ENCODE measurements at places on chromosomes 1 and 21.
A peak's percentile ranks its signal among the peaks of the same experiment; 100 is the strongest.

DNA sequence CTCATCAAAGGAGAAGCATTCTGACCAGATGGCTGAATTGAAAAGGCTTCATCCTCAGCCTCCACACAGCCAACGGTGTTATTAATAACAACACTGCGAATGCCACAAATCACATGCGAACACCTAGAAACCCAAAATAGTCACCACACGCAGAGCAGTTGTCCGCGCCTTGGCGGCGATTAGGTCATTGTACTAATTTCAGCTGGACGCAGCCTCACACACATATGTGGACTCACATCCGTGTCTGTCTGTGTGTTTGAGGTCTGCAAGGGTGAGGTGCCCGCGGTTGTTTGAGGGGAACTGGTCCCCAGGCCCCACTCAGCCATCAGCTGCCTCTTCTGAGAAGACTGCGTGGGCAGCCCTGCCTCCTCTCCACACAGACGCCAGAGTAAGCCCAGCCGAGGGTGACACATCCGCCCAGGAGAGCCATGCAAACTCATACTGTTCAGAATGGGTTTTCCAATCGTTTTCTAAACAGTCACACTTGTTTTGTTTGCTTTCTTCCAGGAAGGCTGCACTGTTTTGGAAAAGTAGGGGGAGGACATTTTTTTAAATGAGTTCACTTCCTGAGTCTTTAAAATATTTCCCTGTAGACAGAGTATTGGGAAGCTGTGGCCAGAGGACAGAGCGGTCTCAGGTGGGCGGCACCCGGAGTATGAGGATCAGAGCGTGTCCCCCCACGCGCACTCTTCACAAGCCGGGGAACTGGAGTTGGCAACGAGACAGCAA is 53.4 kb downstream of the TOMM20 start:
- DNase-seq = peak; percentile 73

DNA sequence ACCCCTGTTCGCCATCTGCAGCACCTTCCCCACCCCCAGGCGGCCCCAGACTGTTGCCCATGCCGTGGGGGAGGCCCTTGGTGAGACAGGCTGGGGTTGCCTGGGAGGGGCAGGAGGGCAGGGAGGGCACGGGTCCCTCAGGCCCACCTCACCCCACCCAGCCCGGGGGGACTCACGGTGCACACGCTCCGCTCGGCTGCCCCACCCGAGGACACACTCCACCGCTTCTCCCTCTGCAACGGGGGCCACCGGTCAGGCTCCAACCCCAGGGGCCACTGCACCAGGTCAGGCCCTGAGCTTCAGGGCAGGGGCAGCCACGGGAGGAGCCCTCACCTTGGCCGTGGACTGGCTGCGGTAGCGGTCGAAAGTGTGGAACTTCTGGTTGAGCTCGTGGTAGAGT is 24.0 kb upstream of the COL16A1 start:
- DNase-seq = no peak

- no peak for DNase-seq
Observed at GRCh38 chr1:223727541-223727940, 15.2 kb downstream of the CAPN2 start.

- no peak for DNase-seq
Observed at GRCh38 chr1:177306019-177306415, 135.3 kb downstream of the BRINP2 start.

DNA sequence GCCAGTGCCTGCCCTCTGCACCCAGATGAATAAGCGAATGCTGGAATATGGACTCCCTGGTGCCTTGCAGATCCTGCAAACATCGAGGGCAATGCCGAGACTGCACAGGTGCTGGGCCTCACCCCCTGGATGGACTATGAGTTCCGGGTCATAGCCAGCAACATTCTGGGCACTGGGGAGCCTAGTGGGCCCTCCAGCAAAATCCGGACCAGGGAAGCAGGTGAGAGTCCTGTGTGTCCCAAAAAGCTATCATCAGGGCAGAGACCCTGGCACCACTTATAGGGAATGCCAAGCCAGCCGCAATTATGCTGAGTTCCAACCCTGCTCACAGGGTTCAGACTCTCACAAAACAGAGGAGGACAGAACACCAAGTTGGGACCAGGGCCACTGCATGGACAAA is 17.2 kb downstream of the TMEM81 start:
- no peak for DNase-seq

DNA sequence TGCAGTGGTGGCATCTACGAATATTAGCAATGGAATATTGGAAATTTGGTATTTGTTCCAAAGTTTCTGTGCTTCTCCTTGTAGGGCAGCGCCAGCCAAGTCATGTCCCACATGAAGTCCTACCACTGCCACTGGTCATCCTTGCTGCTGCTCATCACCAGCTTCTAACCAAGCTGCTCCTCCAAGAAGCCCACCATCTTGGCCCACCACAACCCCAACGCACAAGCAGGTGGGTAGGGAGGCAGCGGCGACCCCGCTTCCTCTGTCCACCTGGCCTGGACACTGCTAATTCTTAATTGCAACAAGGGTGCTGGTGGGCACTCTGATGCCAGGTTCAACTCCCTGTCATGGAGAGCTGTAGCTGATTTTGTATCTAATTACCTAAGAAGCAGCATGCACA is 291.2 kb upstream of the LYPLAL1 start:
- no peak for DNase-seq

- no peak for DNase-seq
Observed at GRCh38 chr1:183089025-183089639, 65.9 kb downstream of the LAMC1 start.

DNA sequence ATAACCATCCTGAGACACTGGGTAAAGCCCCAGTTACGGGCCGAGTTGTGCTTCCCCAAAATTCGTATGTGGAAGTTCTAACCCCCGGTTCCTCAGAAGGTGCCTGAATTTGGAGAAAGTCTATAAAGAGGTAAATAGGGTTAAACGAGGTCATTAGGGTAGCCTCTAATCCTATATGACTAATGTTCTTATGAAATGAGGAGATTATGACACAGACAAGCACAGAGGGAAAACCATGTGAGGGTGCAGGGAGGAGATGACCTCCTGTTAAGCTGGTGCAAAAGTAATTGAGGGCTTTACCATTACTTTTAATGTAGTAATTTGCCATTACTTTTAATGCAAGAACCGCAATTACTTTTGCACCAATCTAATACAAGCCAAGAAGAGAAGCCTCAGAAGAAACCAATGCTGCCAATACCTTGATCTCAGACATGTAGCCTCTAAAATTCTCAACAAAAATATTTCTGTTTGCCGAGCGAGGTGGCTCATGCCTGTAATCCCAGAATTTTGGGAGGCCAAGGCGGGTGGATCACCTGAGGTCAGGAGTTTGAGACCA is 260.8 kb downstream of the GPATCH2 start:
- DNase-seq = no peak

DNA sequence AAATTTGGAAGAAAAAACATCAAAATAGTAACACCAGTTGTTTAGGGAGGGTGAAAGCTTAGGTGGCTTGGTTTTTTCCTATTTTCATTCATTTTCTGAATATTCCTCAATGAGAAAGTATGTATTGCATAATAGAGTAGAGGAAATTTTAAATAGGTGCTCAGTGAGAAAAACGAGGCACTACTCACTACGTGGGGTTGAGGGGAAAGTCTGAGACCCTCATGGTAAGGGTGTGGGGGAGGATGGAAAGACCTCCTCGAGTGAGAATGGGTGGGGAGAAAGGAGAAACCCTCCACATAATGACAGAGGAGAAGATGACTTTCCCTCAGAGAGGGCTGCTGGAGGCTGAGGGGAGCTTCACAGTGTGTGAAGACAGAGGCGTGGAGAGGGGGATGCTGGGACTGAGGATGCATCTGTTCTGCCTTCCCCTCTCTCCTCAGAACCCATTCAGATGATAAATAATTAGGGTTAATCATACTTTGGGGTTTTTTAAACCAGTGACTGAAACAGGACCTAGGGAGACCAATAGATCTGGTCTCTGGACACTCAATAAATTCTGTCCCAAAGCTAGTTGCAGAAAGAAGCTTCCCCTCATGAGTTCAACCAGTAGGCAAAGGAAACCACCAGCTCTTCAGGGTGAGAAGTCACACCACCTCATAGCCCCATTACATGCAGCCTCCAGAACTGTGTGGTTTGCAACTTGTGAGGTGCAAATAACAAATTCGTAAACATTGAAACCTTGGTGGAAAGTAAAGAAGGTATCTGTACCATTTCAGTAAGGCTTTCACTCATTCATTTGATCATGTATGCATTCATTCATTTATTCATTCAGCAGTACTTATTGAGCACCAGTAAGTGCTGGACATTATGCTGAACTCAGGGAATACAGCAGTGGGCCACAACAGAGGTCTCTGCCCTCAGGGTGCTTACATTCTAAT is 17.1 kb downstream of the SLAMF7 start:
- DNase-seq = no peak

DNA sequence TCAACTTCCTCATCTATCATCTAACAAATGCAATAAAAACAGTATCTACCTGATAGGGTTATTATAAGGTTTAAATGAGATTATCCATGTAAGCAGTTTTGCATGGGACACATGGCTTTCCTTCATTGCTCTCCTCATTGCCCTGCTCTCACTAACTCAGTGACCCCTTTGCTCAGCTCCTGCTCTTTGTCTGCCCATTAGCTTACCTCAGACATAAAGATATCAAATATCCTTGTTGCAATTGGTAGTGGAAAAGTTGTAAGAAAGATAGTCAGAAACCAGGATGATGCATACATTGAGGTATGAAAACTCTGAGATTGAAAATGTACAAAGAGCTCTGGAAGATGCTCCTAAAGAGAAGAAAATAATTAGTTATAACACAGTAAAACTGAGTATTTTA is 89.8 kb downstream of the EVI5 start:
- DNase-seq = no peak

DNA sequence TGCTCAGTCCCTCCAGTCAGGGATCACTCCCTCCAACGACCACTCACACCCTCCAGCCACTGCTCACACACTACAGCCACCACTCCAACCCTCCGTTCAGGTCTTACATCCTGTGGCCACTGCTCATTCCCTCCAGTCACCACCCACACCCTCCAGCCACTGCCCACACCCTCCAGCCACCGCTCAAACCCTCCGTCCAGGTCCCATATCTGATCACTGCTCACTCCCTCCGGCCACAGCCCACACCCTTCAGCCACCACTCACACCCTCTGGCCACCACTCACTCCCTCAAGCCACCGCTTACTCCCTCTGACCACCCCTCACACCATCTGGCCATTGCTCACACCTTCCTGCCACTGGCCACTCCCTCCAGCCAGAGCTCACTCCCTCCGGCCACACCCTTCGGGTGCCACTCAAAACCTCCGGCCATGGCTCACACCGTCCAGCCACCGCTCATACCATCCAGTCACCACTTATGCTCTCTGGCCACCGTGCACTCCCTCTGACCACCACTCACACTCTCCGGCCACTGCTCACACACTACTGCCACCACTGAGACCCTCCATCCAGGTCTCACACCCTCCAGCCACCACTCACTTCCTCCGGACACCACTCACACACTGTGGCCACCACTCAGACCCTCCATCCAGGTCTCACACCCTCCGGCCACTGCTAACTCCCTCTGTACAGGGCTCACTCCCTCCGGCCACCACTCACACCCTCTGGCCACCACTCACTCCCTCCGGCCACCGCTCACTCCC is 4.7 kb upstream of the TFF1 start:
- no peak for DNase-seq

- DNase-seq = no peak
Observed at GRCh38 chr1:3771108-3772026, 1.2 kb upstream of the SMIM1 start.

- no peak for DNase-seq
Observed at GRCh38 chr1:76635784-76636183, 231.5 kb upstream of the ST6GALNAC5 start.

DNA sequence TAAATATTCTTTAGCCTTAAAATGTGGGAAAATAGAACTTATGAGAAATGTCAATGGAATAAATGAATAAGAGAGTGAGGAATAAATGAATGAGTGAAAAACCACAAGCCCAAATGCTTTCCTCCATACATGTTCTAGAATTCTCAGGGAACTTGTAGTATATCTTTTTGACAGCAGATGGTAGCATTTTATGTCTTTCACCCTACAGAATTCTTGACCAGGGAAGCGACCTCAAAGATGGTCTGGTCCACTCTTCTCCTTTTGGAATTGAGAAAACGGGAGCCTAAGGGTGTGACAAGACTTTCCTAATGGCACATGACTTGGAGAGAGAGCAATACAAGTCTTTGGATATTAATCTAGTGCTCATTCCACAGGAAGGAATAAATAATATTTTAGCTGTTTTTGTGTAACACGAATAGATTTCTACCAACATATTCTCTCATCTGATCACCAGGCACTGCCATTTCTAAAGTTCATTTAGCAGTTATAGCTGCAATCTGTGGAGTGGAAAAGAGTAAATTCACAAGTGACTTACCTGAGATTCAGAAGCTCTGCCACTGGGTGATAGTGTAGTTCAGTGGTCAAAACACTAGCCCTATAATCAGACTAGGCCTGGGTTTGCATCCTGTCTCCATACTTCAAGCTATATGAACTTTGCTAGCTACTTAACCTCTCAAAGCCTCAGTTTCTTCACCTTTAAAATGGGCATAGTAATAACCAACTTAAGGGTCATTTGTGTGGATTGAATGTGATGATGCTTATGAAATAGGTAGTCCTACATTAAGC is 15.0 kb upstream of the F5 start:
- DNase-seq = no peak

DNA sequence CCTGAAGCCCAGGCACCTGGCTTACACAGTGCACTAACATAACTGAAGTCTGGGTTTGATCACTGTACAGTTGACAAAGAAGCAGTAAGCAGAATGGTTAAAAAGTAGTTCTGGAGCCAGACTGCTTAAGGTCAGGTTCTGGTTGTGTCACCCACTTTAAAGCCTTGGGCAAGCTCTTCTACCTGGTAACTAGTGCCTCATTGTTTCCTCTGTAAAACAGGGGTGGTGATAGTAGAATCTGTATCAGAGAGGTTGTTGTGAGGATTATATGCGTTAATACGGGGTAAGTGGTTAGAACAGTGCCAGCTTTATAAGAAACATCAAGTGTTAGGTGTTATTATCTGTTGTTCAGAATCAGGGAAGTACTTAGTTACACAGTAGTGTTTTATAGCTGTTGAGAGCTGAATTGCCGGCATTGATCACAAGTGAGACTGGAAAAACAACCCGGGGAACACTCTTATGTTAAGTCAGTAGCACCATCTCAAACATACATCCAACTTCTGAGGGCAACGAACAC is 3.7 kb downstream of the BACH1 start:
- DNase-seq = no peak
